ENCODE measurements at places on chromosomes 4 and X.

DNA sequence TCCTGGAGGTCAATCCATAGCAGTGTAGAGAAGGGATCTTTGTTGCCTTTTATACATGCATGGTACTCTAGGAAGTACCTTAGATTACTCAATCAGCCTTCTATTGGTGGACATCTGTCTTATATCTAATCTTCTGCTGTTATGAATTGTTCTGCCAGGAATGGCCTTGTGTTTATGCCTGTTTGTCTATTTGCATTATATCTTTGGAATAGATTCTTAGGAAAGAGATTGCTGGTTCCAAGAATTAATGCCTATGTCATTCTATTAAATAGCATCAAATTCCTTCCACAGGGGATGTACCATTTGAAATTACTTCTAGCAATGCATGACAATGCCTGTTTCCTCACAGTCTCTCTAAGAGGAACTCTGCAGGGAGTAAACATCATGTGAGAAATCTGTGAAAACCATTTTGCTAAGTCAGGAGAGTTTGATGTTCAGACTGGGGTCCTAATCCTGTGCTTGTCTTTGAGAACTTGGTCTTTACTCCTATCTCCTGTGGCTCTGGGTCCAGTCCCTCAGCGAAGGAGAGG lies 42.5 kb downstream of the BEX3 start:
- DNase-seq: no peak

DNA sequence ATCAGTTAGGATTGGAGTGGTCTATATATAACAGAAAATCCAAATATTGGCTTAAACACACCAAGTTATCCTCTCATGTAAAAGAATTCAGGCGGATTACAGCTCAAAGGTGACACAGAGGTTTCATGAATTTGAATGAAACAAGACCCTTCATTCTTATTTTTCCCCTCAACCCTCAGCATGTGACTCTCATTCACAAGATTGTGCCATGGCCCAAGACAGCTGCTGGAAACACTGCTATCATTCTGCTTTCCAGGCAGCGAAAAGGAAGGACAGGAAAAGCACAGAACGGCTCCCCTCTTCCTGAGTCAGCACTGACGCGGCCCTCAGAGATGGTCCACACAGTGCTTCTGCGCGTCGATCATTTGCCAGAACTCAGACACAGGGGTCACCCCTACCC lies 891.0 kb upstream of the FRG1 start:
- no peak for DNase-seq

- no peak for DNase-seq
Measured at GRCh38 chrX:43706786-43707370, 50.8 kb downstream of the MAOA start.

DNA sequence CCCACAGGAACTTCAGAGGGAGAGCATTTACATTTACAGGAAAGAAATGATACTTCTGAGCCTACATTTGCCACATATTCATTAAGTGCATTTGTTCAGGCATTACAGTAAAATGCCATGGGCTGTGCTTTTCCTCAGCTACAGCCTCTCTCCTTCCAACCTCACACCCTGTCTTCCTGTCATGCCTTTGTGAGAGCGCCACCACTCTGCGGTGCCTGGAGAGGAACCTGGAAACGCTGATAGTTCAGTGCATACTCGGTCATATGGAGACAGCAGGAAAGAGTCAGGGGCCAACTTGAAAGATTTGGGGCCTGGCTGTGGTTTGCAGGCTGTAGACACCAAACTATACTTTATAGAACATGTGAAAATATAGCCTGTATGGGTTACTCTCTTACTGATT lies 40.5 kb downstream of the NFKB1 start:
- no peak for DNase-seq

- DNase-seq: no peak
Measured at GRCh38 chr4:47692691-47693090, 145.2 kb downstream of the CORIN start.

DNA sequence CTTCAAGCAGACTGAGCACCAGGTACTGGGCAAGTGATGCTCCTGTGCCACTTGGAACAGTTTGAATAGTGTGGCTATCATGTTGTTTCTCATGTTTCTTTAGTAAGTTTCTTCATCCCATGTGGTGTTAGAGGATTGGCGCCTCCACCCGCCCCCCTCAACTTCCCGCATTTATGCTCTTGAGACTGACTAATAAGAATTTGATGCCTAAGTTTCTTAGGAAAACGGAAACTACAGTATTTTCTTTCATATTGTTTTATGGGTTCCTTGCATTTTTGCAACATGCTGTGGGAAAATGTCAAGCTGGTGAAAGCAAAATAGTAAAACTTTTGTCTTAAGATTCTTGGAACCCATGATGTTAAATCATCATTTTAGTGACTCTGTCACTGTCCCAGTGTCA lies 101.2 kb upstream of the SLC4A4 start:
- no peak for DNase-seq

DNA sequence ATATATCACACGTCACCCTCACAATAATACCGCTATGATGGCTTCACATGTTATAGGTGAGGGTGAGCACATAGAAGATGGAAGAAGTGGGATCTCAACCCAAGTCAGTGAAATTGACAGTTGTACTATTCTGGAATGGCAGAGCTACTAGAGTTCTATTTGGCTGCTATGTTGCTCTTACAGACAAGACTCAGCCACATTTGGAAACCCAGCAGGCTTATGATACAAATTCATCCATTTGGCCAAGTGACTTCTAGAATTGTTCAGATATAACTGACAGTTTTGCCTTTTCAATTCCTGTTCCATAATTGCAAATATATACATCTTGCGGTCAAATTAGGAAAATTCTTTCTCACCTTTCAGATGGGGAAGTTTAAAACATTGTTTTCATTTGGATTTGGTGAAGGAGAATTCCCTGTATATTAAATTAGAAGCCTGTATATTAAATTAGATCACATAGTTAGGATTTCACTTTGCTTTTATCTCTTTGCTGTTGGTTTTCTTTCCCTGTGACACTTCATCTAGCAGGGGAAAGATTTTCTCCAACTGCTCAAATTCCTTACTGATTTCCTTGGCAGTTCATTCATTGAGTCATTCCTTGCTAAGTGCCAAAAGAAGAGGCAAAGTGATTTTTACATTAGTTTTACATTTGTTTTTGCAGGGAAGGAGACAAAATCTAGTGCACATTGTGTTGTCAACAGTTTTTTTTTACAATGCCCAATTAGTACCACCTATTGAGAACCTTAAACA lies 120.6 kb upstream of the TBC1D9 start:
- no peak for DNase-seq

DNA sequence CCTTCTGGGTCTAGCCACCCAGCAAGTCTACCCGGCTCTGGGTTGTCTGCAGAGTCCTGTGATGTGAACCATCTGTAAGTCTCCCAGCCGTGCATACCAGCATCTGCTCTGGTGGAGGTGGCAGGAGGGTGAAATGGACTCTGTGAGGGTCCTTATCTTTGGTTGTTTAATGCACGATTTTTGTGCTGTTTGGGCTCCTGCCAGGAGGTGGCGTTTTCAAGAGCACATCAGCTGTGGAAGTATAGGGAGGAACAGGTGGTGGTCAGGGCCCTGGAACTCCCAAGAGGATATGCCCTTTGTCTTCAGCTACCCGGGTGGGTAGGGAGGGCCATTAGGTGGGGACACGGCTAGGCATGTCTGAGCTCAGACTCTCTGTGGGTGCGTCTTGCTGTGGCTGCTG lies 66.5 kb upstream of the ZFP42 start:
- no peak for DNase-seq

GRCh38 chrX:102715967-102716366 lies 3.7 kb downstream of the GPRASP2 start:
- no peak for DNase-seq

DNA sequence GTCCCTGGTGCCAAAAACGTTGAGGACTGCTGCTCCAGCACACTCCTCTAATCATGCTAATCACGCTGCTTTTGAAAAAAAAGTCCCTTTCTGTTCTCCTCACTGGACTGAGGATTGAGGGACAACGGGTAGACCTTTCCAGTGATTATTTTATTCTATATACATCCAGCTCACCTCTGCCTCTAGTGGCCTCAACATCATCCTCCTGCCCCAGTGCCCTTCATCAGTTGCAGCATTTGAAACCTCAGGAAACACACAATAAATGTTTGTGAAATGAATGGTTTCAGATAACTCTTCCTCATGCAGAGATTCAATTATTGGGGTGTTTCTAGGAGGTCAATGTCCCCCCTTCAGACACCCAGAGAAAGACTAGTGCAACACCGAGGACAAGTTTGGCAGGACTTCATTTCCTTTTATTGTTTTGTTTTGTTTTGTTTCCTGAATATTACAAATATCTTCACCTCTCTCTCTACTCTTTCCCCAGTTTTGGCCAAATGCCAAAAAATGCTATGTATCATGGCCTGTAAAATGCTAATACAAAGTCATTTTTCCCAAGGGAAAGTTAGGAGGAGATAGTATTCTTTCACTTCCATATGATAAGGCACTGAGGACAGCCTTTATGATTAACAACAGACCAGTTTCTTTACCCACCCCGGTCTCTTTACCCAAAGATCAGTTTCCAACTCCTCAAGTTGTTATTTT lies 460.1 kb upstream of the SLIT2 start:
- DNase-seq: no peak

DNA sequence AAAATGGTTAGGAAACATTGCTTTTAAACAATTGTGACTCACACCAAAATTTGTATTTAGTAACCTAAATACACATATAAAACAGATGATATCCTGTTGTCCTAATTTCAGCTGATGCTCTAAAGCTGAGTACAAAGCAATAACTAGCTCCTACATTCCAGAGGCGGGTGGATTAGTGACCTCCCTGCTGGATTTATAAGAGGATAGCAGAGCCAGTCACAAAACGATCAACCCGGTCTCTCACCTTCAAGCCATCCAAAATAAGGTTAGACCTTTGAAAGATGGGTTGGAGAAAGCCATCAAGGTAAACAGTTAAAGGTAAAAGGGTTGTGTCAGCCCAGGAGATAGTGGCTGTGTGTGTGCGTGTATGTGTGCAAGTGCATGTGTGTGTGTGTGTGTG lies 43.2 kb upstream of the SFRP2 start:
- DNase-seq: no peak

DNA sequence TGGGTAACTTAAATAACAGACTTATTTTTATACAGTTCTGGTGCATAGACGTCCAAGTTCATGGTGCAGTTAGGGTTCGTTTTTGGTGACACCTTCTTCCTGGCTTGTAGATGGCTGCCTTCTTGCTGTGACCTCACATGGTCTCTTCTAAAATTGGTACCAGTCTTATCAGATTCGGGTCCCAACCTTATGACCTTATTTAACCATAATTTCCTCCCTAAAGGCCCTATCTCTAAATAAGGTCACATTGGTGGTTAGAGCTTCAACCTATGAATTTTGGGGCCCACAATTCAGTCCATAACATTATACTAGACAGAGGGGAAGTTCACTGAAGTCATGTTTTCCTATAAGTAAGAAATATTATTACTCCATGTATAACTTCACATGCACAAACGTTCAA lies 128.0 kb downstream of the CFAP299 start:
- no peak for DNase-seq

DNA sequence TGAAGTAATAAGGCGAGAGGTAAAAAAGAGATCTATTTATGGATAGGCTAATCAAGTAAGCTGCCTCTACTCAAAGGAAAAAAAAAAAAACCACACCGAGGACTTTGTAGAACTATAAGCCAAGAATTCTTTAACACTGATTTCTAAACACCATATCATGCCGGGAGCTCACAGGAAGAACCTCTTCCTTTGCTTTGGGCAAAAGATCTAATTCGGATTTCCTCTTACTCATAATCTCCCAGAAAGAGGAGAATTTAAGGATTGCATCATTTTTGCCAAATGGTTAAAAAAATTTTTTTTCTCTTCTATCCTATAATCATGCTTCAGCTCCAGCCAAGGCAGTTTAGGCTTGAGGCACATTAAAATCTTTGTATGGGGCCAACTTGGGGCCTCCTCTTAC lies 95.5 kb downstream of the ZNF827 start:
- DNase-seq: no peak

DNA sequence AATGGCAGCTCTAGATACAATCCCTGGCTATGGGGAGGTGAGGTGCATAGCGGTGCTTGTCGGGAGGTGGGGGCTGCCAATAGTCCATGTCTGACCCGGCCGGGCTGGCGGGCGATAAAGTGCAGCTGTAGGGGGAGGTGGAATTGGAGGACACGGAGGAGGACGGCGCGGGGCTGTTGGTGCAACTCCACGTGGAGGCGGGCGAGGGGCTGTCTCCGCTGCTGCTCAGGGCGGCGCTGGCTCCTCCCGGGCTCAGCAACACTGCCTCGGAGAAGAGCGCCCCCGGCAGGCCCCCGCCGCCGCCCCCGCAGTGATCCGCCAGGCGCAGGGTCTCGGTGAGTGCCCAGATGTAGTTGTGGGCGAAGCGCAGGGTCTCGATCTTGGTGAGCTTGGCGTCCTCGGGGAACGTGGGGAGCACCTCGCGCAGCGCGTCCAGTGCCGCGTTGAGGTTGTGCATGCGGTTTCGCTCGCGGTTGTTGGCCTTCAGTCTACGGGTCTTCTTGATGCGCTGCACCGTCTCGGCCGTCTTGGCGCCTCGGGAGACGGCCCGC lies 1.3 kb downstream of the NEUROG2 start:
- DNase-seq: no peak

DNA sequence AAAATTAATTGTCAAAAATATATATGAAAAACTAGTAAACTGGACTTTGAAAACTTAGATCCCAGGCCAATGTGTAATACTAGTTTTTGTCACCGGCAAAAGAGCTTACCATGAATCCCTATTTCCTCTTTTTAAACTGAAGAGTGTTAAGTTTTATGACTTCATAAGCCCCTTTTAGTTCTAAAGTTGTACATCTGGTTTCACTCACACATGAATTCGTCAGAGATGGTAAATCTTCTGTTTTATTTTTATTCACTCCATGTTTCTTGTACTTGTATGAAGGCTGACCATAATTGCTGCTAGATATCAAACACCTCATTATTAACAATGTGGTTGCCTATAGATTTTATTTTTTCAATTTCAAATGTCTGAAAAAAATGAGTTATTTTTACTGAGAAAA lies 827.9 kb downstream of the PCDH7 start:
- no peak for DNase-seq

DNA sequence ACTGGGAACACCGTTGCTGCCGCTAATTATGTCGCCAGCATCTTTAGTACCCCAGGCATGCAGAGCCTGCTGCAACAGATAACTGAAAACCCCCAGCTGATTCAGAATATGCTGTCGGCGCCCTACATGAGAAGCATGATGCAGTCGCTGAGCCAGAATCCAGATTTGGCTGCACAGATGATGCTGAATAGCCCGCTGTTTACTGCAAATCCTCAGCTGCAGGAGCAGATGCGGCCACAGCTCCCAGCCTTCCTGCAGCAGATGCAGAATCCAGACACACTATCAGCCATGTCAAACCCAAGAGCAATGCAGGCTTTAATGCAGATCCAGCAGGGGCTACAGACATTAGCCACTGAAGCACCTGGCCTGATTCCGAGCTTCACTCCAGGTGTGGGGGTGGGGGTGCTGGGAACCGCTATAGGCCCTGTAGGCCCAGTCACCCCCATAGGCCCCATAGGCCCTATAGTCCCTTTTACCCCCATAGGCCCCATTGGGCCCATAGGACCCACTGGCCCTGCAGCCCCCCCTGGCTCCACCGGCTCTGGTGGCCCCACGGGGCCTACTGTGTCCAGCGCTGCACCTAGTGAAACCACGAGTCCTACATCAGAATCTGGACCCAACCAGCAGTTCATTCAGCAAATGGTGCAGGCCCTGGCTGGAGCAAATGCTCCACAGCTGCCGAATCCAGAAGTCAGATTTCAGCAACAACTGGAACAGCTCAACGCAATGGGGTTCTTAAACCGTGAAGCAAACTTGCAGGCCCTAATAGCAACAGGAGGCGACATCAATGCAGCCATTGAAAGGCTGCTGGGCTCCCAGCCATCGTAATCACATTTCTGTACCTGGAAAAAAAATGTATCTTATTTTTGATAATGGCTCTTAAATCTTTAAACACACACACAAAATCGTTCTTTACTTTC lies 1.8 kb downstream of the UBQLN2 start:
- DNase-seq: no peak

Measured in stimulated activated CD8-positive, alpha-beta memory T cell treated with anti-CD3 and anti-CD28 coated beads, Interleukin-4, amount 100 ng/mL, for 4 hours (primary cell).